ENCODE measurements at places on chromosomes 13 and 19.

- no peak for DNase-seq
These were observed 49.7 kb downstream of the TGDS start for GRCh38 chr13:94546061-94546839.

GRCh38 chr19:42419309-42419708 is 7.9 kb downstream of the LIPE start:
- DNase-seq: no peak

DNA sequence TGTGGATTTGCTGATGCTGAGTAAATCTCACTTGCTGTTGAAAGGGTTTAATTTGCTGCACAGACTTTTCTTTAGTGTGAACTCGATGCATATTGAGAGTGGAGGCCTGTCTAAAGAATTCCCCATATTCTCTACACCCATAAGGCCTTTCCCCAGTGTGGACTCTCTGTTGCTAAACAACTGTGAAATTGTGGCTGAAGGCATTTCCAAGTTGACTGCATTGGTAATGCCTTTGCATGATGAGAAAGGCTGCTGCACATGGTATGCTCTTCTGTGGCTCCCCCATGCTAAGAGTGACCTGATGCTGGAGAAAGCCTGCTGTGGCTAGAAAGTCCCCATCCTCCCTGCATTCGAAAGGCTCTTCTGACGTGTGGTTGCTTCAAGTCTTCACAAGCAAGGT is 6.6 kb upstream of the ZNF599 start:
- no peak for DNase-seq

- DNase-seq: no peak
These were observed 85.0 kb upstream of the UBL3 start for GRCh38 chr13:29935309-29935981.

DNA sequence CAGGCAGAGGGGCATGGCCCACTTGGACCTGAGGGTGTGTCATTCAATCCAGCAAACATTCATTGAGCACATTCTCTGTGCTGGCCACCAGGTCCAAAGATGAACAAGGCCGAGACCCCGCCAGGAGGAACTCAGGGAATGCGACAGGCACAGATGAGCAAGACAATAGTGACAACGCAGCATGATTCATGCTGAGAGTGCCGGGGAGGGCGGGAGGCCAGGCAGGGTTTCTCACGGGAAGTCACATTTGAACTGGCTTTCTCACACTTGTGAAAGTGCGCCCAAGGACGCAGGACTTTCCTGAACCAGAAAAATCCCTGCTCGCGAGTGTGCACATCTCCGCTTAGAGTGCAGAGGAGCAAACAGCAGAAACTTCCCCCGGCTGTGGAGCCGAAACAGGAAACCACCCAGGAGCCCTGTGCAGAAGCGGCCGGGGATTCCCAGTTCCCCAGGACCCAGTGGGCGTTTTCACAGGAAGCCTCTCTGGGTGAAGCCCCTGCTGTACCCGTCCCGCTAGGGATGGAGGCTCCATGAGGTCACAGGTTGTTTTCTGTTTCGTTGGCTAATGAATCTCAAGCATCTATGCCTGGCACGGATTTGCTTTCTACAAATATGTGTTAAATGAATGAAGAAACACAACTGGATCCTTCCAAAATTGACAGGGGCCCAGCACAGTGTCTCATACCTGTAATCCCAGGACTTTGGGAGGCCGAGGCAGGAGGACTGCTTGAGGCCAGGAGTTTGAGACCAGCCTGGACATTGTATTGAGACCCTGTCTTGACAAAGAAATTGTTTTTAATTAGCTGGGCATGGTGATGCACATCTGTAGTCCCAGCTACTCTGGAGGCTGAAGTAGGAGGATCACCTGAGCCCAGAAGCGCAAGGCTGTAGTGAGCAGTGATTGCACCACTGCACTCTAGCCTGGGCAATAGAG is 68.4 kb upstream of the TM9SF2 start:
- DNase-seq: peak; percentile 60

GRCh38 chr19:6479836-6480398 is 1.7 kb downstream of the DENND1C start:
- DNase-seq: no peak

GRCh38 chr19:54905421-54905802 is 536 bp upstream of the NCR1 start:
- DNase-seq: no peak

- peak; percentile 1 for DNase-seq
These were observed 805.9 kb downstream of the PCDH17 start for GRCh38 chr13:58437427-58437826.

GRCh38 chr13:71056581-71056980 is 810.4 kb downstream of the DACH1 start:
- peak; percentile 3 for DNase-seq

GRCh38 chr19:18428787-18429674 is 8.9 kb downstream of the ISYNA1 start:
- DNase-seq: peak; percentile 98

DNA sequence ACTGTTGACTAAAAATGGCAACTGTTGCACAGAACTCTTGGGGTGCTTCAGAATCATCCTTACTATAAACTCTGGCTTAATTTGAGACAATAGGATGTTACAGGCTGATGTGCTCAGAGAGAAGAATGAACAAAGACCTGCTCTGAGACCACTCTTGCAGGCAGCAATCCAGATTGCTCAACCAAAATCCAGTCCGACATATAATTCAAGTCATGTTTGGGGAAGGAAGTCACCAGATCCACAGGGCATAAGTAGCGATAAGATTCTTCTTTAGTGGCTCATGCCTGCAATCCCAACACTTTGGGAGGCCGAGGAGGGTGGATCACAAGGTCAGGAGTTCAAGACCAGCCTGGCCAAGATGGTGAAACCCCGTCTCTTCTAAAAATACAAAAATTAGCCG is 20.6 kb downstream of the MTMR6 start:
- no peak for DNase-seq

- DNase-seq: peak; percentile 43
These were observed 47.6 kb upstream of the GPI start for GRCh38 chr19:34317311-34317927.

GRCh38 chr19:13053761-13054625 is 48.7 kb downstream of the LYL1 start:
- no peak for DNase-seq

DNA sequence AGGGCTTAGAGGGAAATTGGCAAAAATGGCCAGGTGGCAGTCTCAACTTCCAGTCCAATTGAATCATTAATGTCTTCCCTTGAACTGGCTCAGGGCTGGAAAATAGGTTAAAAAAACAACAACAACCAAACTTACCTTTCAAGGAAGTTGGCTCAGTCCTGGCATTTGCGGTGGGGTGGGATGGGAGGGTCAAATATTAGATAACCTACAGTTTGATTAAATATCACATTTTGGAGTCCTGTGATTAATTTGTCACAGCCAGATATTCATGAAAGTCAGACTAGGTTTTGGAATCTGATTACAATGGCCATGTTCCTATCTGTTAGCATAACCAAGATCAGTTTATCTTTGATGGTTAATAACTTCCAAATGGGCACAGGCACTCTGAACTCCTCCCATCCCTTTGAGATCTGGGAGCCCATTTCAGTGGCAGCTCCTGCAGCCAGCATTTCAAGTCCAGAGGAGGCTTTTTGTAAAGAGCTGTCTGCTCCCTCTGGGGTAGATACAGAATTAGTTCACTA is 7.8 kb upstream of the DZIP1 start:
- no peak for DNase-seq

DNA sequence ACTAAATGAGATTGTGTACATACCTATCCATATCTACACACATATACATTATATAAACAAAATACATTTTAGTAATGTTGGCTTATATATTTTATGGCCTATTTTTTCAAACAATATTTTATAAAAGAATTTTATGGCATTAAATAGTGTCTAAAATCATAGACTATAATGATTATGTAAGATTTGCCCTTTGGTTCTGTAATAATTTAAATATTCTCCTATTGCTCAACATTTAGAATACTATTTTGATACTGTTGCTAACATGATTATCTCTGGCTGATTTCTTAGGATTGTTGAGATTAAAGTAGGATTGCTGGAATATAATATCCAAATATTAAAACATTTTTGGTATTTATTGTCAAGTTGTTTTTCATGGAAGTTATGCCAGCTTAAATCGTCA is 565.2 kb upstream of the GPC6 start:
- DNase-seq: no peak

DNA sequence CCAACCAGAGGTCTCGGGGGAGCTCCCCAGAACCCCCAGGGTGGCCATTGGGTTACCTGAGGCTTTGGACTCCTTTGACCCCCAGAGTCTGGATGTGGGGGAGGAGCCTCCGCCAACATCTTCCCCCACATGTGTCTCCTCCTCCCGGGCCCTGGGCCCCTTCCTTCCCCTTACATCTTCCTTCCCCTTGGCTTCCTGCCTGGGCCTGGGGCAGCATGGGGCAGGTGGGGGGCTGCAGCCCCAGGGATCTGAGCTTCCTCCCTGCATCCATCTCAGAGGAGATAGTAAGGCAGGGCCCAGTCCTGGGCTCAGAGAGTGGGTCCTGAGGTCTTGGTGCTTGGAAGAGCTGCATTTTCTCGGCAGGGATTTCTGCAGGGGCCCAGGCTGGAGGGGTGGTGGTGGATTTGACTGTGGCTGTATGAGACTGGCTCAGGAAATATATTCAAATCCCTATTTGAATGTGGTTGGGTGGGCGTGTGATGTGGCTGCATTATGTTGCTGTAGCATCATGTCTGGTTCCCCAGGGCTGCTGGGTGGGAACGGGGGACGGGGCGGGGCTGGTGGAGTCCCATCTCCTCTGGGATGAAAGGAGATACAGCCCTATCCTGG is 919 bp downstream of the VAV1 start:
- peak; percentile 89 for DNase-seq

GRCh38 chr19:33440682-33441081 is 67.2 kb downstream of the CEBPG start:
- DNase-seq: no peak
